Neural cell (in vitro differentiated cells): ENCODE measurements at places on chromosomes 5 and 9. TPM values are rescaled to one million over a fixed set of nuclear protein-coding genes. Genes with fewer than 3 reads are reported as not detected.

DND1 gene
- polyA plus RNA-seq = 4.2 and 4.4 TPM in 2 replicates

FOXD4L5 gene
- polyA plus RNA-seq = 0.06 and 0.12 TPM in 2 replicates

REEP2 gene
- 146 and 177 TPM in 2 replicates for polyA plus RNA-seq

ROR2 gene
- polyA plus RNA-seq = 0.33 and 0.74 TPM in 2 replicates

CCDC107 gene
- polyA plus RNA-seq = 41.4 and 44.4 TPM in 2 replicates

PCDHGC3 gene
- 2.1 and 2.8 TPM in 2 replicates for polyA plus RNA-seq

CDH6 gene
- 2.1 and 2.3 TPM in 2 replicates for polyA plus RNA-seq

AGTPBP1 gene
- polyA plus RNA-seq = 79.8 and 90.7 TPM in 2 replicates

RANBP17 gene
- polyA plus RNA-seq = 25.5 and 35.6 TPM in 2 replicates

MYOZ3 gene
- polyA plus RNA-seq = not detected in 2 replicates

BTNL9 gene
- polyA plus RNA-seq = 13.9 and 18.7 TPM in 2 replicates

COMMD10 gene
- polyA plus RNA-seq = 19.8 and 23.1 TPM in 2 replicates

ZNG1F gene
- 21.0 and 30.9 TPM in 2 replicates for polyA plus RNA-seq

FOXD1 gene
- polyA plus RNA-seq = not detected in 2 replicates

PDLIM4 gene
- not detected in 2 replicates for polyA plus RNA-seq

POU5F2 gene
- polyA plus RNA-seq = 0.07 and 0.22 TPM in 2 replicates

SPEF2 gene
- polyA plus RNA-seq = 11.5 and 18.5 TPM in 2 replicates

SLC6A19 gene
- not detected in 2 replicates for polyA plus RNA-seq

GMCL2 gene
- polyA plus RNA-seq = not detected in 2 replicates

SLC34A1 gene
- not detected in 2 replicates for polyA plus RNA-seq

HACD4 gene
- not detected in 2 replicates for polyA plus RNA-seq

ZCCHC7 gene
- polyA plus RNA-seq = 10.9 TPM in 2 replicates

RPL35 gene
- 1,777 and 2,116 TPM in 2 replicates for polyA plus RNA-seq

TMEM141 gene
- polyA plus RNA-seq = 30.1 and 33.1 TPM in 2 replicates

NFIL3 gene
- 27.9 and 31.6 TPM in 2 replicates for polyA plus RNA-seq

PCDHGB1 gene
- polyA plus RNA-seq = 0.46 and 0.68 TPM in 2 replicates

MLANA gene
- polyA plus RNA-seq = not detected in 2 replicates

FAM221B gene
- 0.09 TPM in 1 of 2 replicates, not detected in the other for polyA plus RNA-seq

C9orf50 gene
- not detected in 2 replicates for polyA plus RNA-seq

OBP2B gene
- polyA plus RNA-seq = not detected in 2 replicates

GRXCR2 gene
- 0.36 TPM in 1 of 2 replicates, not detected in the other for polyA plus RNA-seq

COX7C gene
- 877 and 1,002 TPM in 2 replicates for polyA plus RNA-seq

OR4F3 gene
- not detected in 2 replicates for polyA plus RNA-seq

ZNF782 gene
- 5.4 and 6.0 TPM in 2 replicates for polyA plus RNA-seq

SPATA31E1 gene
- not detected in 2 replicates for polyA plus RNA-seq

SURF6 gene
- 20.7 and 21.8 TPM in 2 replicates for polyA plus RNA-seq

MPDZ gene
- 13.1 and 15.0 TPM in 2 replicates for polyA plus RNA-seq
